ENCODE measurements at places on chromosomes 6 and 20.

DNA sequence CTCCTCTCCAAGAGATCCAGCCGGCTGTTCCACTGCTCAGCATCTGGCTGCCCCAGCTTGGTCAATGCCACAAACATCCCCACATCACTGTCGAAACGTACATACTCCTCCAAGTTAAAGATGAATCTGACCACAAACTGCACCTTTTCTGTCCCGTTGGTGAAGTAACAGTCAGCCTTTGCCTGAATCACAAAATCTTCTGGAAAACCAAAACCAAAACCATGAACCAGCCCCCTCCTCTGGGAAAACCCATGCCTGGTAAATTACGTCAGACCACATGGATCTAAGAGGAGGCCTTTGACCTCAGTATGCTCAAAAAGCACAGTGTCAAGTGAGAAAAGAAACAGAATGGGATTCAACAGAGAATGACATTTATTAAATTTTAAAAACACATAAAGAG lies 1.7 kb downstream of the HLA-DOB start:
- no peak for DNase-seq

- DNase-seq: peak; percentile 63
Measured at GRCh38 chr6:41021832-41022231, 17.2 kb downstream of the UNC5CL start.

DNA sequence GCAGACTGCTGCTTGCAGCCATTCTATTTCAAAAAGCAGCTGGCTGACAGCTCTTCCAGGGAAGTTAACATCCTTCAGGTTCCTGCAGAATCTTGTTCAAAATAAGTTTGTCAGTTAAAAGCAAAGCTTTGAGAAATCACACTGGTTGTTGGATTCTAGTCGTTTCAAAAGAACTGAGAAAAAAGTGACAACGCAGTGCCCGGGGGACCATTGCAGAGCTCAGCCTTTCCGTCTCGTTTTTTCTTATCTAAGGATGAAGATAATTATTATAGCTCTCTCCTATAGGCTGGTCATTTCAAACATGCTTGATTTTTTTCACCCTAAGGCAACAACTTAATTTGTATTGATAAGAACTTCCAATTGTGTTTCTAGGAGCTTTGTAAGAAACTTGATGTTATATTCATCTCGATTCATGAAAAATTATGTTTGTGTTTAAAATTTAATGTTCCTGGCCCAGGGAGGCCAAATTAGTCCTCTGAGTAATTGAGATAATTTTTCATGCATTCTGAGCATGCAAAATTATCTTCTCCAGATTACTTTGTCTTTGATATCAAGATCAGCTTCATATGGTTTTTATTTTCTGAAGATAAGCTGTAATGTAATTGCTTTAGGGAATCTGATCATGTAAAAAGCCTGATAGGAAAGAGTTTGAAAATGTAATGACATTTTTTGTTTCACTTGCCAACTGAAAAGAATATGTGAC lies 58.4 kb downstream of the SNAP25 start:
- DNase-seq: no peak

DNA sequence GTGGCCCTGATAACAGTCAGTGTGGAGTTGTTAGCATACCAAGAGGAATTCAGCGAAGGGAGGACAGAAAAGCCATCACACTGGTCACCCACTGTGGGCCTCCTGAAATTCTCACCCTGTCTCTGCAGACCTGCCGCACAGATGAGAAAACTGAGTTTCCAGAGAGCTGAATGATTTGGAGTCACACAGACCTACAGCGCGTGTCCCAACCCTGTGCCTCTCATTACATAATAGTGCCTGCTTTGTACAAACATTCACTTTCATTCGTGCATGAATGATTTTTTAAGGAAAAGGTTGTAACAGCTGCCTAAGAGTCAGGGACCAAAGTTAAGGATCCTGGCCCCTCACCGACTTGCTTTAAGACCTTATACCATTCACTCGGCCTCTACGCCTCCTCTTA lies 62.7 kb downstream of the THBS2 start:
- DNase-seq: no peak

GRCh38 chr6:165774903-165775601 lies 112.0 kb upstream of the PDE10A start:
- DNase-seq: no peak

- DNase-seq: no peak
Measured at GRCh38 chr6:90424580-90424979, 127.9 kb upstream of the BACH2 start.

GRCh38 chr6:126040826-126041225 lies 54.5 kb downstream of the TRMT11 start:
- no peak for DNase-seq

DNA sequence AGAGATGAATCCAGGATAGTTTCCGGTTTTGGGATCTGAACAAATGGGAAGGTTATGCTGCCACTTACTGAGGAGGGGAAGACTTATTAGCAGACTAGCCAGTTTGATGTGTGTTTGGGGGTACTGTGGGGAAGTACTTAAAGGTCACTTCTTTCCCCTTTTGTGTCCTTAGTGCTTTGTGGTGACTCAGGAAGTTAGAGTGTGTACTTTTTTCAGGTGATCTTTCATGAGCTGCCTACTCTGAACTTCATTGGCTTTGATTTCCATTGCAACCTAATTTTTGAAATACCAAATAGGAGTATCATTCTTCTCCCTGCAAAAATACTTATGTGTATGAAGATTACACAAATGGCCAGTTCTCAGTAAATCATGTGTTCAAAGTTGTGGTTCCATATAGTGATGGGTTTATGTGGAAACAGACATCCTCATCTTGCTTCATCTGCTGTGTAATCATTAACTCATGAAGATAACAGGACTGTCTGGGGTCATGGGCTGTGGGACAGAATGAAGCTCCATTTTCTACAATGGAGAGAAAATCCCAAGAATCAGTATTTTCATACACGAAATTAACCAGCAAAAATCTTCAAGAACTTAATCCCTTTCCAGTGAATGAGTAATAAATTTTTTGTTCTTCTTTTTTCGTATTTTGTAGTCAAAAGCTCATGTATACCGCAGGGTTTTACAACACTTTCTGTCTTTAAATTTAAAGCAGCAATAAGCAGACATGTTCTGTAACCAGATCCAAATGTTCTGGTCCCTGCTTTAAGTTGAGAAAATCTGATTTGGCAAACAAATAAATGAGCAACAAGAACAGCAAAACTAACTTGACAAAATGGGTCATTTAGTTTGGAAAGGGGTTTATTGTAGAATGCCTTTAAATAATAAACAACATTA lies 272.2 kb upstream of the FLRT3 start:
- DNase-seq: peak; percentile 58

DNA sequence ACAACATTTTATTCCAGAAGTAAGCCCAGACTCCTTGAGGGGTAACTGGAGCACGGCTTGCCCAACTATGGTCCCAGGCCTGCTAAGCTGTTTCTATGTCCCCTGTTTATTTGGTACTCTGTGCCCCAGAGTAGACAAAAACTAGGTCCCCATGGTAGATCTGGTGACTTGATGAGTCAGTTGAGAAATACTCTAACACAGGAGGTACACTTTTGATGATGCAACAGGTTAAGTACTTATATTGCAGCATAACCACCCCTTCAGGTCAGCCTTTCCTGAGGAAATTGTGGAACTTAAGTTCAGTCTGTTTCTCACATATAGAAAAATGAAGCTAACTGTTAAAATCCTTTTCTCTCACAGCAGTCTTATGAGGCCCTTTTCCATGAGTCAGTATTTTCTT lies 19.6 kb downstream of the TTPAL start:
- DNase-seq: peak; percentile 40

- DNase-seq: no peak
Measured at GRCh38 chr20:33681728-33682353, 4.3 kb downstream of the E2F1 start.

GRCh38 chr20:40813708-40814630 lies 124.9 kb upstream of the MAFB start:
- DNase-seq: no peak

GRCh38 chr6:13412639-13413465 lies 74.5 kb downstream of the GFOD1 start:
- no peak for DNase-seq

DNA sequence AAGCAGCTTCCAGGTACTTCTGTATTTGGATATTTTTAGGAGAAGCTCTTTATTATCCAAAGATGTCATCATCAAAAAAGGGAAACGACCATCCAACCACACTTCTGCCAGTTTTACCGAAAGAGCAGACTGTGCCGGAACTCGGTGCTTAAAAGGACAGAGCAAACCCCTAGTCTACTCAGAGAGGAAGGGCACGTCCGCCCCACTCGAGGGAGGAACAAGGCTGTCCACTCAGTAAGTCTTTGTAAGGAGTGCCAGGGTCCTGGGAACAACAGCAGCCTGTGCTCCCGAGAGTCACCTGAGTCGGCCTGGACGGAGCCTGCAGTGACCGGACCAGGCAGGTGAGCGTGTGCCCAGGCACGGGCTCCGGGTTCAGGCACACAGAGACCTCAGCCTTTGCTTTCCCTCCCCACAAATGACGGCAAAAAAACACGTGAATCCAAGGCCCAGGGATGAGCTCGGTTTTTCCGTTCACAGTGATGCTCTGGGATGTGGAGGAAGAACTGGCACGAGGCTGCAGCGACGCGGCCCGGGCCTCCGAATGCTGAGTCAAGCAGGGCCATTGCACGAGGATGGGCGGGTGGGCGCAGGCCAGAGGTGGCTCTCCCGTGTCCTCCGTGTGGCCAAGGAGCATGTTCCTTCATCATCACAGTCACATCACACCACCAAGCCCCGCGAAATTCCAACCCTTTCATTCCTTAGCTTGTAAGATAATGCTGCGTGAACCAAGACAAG lies 17.4 kb upstream of the SLCO4A1 start:
- no peak for DNase-seq

GRCh38 chr6:132190097-132190814 lies 211.0 kb downstream of the MOXD1 start:
- DNase-seq: no peak

GRCh38 chr20:36462440-36463211 lies 78.7 kb upstream of the MYL9 start:
- no peak for DNase-seq

DNA sequence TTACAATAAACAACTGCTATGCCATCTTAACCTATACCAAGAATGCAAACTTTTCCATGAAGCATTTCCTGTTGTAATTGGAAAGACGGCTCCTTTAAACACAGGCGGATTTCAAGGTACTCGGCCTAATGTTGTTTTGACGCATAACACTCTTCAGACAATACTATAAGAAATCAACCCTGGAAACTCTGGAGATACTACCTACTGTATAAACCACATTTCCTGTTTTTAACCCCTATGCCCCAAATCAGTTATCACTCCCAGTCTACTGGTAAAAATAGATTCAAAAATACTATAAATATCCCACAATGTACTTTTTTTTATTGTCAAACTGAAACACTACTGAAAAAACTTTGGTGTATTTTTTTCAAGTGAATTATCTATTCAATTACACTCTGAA lies 118.1 kb downstream of the IRF4 start:
- DNase-seq: no peak

DNA sequence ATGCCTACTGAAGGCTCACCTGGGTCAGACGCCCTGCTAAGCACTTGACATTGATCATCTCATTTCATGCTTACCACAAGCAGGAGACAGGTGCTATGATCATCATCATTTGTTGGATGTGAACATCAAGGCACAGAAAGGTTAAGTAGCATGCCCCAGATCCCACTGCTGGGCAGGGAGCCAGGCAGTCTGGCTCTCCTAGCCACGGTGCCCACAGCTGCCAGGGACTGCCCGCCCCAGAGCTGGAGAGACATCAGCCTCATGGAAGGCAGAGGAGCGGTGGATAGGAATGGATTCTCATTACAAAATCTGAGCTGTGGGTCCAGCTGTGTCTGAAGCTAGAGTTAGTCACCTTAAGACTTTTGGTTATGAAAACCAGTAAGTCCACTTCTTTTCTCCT lies 3.6 kb downstream of the SULF2 start:
- no peak for DNase-seq

GRCh38 chr6:139308936-139309603 lies 17.3 kb upstream of the TXLNB start:
- DNase-seq: peak; percentile 68

DNA sequence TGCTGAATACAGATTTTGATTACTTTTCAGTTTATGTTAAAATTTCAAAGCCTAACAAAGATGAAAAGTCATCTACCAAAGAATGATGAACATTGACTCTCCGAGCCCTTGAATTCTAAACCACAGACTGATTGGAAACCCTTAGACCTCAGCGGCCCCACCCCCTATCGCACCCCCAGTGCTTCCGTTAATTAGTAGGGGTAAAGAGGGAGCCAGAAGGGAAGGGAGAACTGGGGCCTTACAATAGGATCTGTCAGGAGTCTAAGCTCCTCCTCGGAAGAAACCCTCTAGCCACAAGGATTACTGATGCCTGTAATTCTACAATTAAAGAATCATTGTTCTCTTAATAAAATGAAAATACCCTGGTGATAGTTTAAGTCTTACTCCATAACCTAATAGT lies 79.7 kb upstream of the JARID2 start:
- DNase-seq: no peak

- DNase-seq: no peak
Measured at GRCh38 chr6:109874086-109874485, 104.0 kb upstream of the GPR6 start.

DNA sequence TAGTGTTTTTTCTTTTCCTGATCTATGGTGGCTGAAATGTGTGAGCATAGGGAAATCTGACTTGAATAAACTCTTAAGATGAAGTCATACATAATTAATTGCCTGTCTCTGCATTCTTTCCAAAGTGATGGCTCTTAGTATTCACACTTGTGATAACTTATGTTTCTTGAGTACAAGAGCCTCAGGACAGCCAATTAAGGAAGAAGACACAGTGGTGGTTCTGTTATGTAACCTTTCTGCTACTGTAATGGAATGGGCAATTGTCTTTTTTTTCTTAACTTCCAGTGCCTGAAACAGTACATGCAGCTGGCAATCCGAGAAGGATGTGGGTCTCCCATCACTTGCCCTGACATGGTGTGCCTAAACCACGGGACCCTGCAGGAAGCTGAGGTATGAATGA lies 40.1 kb downstream of the RNF144B start:
- no peak for DNase-seq

GRCh38 chr20:63107449-63108200 lies 100.9 kb upstream of the BHLHE23 start:
- peak; percentile 45 for DNase-seq
